ENCODE measurements at places on chromosomes 4 and X. TPM values are rescaled to one million over a fixed set of nuclear protein-coding genes. Genes with fewer than 3 reads are reported as not detected.

- DNase-seq: no peak
Measured at GRCh38 chr4:83759611-83760010, 223.7 kb downstream of the GPAT3 start.

DNA sequence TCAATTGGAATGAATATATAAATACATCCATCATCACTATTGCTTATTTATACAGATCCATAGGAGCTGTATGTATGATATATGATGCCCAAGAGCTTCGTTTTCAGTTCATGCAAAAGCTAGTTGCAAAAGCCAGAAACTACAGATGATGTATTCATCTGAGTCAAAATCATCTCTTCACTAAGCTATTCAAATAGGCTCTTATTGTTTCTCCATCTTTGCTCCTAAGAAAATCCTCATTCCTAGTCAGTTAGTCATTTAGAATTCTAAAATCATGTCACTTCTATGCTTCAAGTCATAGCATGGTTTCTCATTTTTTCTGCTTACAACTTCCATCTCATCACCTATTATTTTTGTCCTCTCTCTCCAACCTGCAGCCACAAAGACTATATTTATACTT lies 300.1 kb upstream of the TRAM1L1 start:
- no peak for DNase-seq

DNA sequence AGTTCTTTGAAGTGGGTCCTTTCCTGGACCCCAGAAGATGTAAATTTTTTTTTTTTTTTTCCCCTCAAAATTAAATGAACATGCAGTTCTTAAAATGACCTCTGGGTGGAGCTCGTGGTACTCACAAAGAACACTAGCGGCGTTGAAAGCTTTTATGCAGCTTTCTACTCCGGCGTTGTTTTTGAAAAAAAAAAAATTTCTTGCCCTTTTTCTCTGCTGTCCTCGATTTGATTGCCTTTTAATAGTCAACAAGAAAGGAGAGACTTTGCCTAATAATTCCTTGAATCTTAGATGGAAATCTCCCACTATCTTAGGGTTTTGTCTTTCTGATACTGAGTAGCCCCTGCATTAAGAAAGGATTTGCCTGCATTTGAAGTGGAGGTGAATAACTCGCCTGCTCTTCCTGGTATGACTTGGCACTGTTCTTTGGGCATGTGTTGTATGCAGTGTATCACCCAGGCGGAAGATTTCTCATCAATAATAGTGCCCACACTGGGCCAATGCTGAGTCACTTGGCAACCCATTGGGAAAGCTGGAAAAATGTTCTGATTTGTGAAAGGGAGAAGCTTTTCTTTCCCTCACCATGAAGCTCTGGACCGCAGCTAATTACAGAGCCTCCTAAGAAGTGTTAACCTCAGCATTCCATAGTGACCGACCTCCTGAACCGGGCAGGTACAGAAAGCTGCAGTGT lies 104.0 kb downstream of the PHEX start:
- no peak for DNase-seq

The GLRA2 gene
- not detected for total RNA-seq

The CENPVL1 gene
- total RNA-seq: not detected

The RTL9 gene
- total RNA-seq: not detected

The DCAF8L2 gene
- not detected for total RNA-seq

The ASMT gene
- total RNA-seq: not detected
